ENCODE measurements at places on chromosomes 12 and 14.

DNA sequence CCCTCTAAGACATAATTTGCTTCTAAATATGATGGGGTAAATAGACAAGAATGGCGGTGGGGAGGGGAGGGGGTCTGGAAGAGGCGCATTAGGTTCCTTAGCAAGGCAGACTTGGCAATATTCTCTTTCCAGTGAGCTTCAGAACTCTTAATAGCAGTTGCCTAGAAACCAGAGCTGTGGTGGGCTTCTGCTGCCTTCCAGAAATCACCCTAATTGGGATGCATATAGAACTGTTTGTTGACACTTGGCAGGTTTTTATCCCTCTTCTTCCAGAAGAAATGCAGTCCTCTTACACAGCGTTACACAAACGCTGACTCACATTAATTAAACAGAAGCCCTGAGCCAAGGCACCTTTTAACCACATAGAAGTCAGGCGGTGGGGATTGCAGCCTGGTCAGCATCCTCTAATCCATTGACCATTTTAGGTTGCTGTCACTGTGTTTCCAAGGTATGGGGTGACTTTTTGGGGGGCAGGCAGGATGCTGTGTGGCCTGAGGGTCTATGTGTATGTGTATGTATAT lies 114.1 kb downstream of the CCDC60 start:
- DNase-seq: no peak

GRCh38 chr14:90453401-90453951 lies 56.6 kb downstream of the CALM1 start:
- DNase-seq: no peak

DNA sequence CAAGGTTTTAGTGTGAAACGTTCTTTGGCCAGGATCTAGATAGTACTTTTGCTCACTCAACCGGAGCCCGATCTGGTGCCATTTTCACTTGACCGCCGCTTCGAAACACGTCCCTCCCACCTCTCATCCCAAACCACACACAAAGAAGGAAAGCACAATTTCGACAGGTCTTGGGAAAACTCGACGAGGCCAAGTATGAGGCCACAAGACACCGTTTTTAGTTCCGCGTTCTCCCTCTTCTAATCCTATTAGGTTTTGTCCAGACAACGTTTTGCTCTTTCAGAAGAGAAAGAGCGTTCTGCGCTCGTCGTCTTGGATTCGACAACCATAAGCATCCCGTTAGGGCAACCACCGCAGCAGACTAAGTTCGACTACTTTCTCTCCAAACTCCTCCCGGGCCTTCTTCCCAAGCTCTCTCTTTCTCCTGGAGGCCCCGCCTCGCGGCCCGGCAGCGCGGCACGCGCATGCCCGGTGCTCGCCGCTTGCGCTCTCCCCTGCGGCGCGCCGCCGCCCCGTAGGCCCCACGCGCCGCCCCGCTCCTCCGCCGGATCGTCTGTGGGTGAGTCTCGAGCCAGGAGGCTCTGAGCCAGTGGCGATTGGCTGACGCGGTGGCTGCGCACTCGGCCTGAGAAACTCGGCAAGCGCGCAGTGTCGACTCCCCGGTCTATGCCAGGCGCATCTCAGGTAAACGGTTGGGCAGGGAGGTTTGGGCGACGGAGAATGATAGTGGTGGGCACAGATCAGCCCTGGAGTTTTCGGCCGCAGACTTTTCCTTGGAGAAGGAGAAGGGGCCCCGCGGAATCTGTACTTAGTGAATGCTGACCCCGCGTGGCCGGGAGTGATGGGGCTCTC lies at the start of gene MIPOL1:
Gene MIPOL1, plus strand, starts transcription at position 517 of the 852 bp plus-strand sequence. CDS start 49,952 bp downstream, outside the sequence.
- DNase-seq: peak; percentile 76

GRCh38 chr14:67514650-67515385 lies 18.3 kb upstream of the PLEKHH1 start:
- DNase-seq: peak; percentile 88

DNA sequence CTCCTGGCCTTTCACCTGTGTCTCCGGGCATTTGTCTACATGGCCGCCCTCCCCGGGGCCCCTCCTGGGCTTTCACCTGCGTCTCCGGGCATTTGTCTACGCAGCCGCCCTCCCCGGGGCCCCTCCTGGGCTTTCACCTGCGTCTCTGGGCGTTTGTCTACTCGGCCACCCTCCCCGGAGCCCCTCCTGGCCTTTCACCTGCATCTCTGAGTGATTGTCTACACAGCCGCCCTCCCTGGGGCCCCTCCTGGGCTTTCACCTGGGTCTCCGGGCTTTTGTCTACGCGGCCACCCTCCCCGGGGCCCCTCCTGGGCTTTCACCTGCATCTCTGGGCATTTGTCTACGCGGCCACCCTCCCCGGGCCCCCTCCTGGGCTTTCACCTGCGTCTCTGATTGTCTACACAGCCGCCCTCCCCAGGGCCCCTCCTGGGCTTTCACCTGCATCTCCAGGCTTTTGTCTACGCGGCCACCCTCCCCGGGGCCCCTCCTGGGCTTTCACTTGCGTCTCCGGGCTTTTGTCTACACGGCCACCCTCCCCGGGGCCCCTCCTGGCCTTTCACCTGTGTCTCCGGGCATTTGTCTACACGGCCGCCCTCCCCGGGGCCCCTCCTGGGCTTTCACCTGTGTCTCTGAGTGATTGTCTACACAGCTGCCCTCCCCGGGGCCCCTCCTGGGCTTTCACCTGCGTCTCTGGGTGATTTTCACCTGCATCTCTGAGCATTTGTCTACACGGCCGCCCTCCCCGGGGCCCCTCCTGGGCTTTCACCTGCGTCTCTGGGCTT lies 68.0 kb upstream of the GALNT9 start:
- no peak for DNase-seq

DNA sequence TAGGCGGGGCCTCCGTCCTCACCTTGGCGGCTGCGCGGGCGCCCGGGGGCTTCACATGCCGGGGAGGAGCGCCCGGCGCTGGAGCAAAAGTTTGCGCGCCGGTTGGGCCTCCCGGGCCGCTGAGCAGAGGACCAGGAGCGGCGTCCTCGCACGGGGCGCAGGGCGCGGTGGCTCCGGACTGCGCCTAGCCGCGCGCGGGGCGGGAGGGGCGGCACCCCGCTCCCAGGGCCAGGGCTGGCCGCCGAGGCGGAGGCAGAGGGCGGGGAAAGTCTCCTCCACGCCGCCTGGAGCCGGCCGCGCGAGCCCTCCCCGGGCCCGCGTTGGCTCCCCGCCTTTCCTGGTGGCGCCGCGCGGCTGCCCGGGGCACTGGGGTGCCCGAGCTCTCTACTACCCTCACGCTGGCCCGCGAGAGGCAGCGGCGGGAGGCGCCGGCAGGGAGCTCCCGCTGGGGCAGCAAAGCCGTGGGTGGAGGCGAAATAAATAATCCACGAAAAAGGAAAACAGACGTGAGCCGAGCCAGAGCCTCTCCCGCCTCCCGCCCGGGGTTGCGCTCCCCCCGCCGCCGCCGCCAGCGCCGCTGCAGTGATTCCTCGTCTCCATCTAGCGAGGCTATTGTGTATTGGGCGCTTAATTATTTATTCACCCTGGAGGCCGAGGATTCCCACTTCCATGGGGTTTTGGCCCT lies 400 bp upstream of the PRIMA1 start:
- peak; percentile 80 for DNase-seq

DNA sequence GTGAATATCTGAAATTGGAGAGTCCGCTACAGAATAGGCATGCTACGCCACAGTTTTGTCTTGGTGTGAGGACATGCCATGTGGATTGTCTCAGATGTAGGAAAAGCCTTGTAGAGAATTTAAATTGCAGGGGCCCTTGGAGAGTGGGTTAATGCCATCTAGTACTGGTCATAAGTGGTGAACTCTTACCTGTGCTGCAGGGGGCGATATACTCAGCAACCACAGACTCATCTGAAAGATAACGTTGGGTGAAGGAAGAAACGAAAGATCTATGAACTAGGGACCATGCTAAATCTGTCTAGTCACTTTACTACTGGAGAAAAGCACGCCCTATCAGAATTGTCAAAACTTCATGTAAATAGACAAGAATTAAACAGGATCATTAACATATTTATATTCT lies 33.7 kb upstream of the A2M start:
- no peak for DNase-seq

- DNase-seq: peak; percentile 72
Observed at GRCh38 chr14:99731547-99732435, 47.7 kb downstream of the CYP46A1 start.

- DNase-seq: no peak
Observed at GRCh38 chr12:45801625-45802024, 72.1 kb downstream of the ARID2 start.

DNA sequence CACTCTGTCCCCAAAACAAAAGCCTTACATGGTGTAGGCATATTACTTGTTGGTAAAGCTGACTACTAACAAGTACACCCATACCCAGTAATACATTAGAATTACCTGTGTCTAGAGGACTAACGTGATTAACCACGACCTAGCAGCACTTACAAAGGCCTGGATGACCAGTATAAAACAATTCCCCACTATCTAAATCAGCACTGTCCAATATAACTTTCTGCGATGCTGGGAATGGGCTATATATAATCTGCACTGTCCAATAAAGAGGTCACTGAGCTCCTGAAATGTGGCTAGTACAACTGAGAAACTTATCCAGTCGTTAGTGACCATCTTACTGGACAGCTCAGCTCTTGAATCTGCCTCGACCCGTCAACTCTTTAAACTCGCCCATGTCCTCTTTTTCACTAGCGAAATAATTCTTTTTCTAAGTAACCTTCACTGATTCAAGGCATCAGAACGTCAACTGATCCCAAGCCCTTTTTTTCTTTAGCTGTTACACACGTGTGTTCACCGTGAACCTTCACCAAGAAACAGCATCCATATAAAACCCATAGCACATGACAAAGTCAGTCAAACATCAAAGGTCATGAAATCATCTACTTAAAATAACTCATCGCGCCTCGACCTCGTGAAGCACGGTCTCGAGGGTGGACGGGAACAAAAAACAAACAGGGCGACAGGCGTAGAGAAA lies 905 bp upstream of the CIPC start:
- no peak for DNase-seq

- DNase-seq: no peak
Observed at GRCh38 chr12:29695026-29695425, 88.7 kb downstream of the TMTC1 start.

DNA sequence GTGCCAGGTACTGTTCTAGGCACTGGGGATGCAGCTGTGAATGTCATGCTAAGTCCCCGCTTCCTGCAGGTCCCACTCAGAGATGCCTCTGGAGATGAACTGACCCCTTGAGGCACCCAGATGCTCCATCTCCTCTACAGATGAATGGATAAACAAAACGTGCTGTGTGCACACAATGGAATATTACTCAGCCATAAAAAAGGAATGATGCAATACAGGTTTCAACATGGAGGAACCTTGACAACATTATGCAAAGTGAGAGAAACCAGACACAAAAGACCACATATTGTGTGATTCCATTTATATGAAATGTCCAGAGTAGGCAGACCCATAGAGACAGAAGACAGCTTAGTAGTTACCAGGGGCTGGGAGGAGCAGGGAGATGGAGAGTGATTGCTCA lies 320.1 kb upstream of the DIO3 start:
- no peak for DNase-seq

DNA sequence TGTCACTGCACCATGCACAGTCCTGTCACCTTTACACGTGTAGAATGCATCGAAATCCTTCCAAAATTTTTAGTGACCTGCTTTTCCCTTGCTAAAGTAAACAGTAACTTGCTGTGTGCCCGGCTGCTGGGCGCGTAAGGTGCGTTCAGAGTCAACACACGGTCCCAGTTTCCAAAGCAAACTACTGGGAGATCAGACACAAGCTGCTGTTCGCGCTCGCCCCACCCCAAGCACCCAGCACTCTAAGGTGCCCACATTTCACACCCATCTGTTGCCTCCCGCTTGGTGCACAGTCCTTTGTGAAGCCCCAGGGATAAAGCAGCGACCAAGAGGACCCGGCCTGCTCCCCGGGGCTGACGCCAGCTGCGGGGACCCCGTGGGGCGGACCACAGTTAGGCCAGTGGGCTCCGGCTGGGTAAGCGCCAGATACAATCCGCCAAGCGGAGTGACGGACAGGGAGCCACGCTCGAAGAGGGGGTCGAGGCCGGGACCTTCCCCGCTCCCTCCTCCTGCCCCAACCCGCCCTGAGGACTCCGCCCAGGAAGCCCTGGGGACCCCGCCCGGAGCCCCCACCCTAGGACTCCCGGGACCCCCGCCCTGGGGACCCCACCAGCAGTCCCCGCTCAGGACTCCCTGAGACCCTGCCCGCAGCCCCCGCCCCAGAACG lies 633 bp downstream of the STX2 start:
- DNase-seq: no peak

GRCh38 chr12:89597770-89598169 lies 71.9 kb upstream of the POC1B start:
- DNase-seq: no peak

DNA sequence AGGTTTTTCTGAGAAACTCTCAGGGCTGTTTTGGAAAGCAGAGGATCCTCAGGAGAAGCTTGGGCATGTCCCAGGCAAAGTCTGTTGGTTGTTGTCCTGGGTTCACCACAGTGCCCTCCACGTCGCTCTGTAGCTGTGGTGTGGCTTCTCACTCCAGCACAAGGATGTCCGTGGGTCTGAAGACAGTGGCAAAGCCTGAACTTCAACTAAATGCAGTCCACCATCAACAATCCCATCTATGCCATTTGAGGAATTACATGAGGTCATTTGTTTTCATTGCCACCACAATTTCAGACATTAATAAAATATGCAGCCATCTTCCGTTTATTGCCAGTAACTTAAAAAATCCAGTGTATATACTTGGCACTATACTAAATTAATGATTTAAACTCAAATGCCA lies 272.1 kb downstream of the LRIG3 start:
- no peak for DNase-seq

DNA sequence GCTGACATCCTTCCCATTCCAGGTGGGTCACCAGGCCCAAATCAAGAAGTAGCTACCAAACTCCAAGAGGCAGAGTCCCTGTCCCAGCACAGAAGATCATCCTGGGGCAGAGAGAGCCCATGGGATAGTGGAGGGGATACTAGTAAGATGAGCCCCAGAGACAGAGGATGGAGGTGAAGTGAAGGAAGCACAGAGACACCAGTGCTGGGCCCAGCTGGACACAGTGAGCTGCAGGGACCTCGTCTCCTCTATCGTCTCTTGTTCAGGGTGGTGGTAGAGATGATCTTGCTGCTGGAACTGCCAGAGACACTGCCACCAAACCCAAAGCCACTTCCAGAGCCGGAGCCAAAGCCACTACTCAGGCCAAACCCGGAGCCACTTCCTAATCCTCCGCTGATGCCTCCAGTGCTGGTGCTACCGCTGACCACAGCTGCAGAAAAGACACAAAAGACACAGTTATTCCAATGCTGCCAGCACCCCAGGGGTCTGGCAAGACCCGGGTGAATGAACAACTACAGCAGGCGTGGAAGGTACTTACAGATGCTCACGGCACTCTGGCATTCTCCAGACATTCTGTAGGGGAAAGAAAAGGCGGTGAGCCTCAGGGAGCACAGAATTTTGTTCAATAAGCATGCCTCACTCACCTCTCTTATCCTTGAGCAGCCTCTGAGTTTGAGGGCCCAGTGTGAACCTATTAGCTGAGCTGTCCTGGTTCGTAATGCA lies 6.9 kb downstream of the KRT4 start:
- DNase-seq: no peak

GRCh38 chr12:130177635-130178242 lies 15.5 kb downstream of the FZD10 start:
- no peak for DNase-seq

DNA sequence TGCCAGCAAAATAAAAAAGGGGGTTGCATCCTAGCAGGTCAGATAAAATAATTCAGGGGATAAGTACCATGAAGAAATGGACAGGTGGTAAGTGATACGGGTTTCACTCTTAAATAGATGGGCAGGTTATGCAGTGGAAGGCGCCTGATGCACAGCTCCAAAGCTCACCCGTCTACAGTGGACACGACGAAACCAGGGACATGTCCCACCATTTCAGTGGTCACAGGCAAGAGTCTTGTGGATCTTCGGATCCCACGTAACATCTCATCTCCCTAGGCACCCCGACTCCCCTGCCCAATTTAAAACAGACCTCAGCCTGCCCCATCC lies 60.5 kb downstream of the DDX51 start:
- DNase-seq: no peak

GRCh38 chr14:96790706-96791105 lies 6.5 kb upstream of the VRK1 start:
- no peak for DNase-seq
